ENCODE measurements at places on chromosomes 1 and 21.

- DNase-seq, result no peak
These were observed 242.0 kb downstream of the FOXD2 start for GRCh38 chr1:47679826-47680225.

DNA sequence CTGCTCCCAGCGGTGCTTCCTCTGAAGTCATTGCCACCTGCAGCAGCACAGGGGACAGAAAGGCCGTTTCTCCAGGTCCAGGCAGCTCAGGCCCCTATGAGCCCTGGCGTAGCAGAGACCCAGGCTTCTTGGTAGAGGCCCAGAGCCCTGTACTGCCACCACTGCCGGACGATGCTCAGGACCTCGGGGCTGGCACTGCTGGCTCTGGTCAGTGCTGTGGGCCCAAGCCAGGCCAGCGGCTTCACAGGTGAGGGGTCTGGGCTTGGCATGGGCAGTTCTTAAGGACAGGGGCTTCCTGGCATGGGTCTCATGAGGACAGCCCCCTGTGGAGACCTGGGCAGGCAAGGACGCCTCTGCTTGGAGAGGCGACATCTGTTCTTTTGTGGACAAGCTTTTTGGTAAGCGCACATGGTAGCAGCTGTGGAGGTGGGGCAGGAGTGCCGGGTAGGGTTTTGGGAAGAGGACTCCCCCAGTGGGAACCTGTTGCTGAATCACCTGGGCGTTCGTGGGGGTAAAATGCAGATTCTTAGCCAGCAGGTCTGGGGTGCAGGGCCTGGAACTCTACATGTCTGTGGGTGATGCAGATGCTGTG is at the start of gene UMODL1:
TSS of gene UMODL1 (plus strand) at position 172 of the 592 bp plus-strand sequence. CDS start at position 172, 0 bp downstream.
- DNase-seq, result no peak

DNA sequence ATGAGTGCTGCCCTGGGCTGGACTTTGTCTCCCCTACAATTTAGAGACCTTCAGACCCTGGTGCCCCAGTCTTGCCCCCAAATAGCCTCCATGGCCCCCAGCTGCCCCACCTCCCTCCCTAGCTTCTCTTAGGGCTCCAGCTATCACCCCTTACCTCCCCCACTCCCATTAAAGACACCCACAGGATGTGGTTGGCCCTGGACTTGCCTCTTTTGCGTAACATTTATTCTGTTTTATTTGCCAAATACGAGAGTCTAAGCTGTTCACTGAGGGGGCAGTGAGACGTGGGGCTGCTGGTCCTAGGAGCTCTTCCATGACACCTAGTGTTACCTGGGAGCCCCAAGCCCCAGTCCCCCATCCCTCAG is 4.5 kb downstream of the ZC3H12A start:
- DNase-seq, result no peak

GRCh38 chr1:27427329-27427728 is 34.9 kb downstream of the GPR3 start:
- DNase-seq, result no peak

DNA sequence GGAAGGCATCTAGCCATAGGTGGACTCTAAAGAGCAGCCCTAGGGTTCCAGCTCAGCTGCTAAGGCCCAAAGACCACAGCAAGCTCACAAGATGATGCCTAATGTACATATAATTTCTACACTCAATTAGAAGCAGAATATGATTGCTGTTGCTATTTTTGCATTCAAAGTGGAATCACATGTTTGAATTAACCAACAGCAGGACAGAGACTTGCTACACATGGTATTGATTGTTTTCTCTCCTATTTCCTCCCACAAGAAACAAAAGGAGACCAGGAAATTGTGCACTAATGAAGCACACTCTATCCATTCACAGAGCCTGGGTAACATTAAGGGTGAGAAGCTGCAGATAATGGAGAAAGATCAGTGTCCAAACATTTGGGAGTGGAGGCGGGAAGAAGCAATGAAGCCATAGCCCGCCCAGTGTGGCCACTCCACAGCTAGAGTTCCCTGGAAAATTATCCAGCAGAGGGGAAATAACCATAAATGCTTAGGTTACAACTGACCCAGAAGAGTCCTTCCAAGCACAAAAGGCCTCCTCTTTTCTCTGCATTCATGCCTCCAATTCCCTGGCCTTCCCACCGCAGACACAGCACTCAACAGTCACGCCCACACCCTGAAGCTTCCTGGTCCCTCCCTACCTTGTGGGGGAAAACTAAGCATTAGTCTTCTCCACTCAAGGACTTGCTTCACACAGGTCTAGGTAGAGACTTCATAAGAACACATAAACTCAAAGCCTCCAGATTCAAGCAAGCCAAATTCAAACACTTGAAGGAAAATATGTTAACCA is 7.5 kb downstream of the CNN3 start:
- DNase-seq, result no peak

Measured in stimulated activated CD4-positive, alpha-beta T cell treated with anti-CD3 and anti-CD28 coated beads, TNF-alpha, amount 100 ng/mL, for 4 hours (primary cell).